ENCODE measurements at places on chromosomes 6 and 20.

DNA sequence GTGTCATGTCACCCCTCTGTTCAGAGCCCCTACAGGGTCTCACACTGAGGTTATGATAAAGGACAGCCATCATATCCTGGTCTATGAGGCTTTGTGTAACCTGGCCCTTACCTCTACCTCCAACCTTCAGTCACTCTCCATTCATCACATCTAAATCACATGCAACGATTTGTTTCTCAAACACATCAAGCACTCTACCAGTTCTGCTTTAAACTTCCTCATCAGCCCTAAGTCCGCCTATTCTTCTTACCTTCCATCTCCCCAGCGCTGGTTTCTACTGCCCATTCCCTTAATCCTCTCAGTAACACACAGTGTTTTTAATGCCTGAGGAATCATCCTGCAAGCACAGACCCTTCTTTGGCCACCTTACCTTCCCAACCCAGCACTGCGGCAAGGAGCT, 17.9 kb upstream of the BACH2 start:
- no peak for DNase-seq

GRCh38 chr6:54681987-54682386, 164.6 kb upstream of the FAM83B start:
- no peak for DNase-seq

DNA sequence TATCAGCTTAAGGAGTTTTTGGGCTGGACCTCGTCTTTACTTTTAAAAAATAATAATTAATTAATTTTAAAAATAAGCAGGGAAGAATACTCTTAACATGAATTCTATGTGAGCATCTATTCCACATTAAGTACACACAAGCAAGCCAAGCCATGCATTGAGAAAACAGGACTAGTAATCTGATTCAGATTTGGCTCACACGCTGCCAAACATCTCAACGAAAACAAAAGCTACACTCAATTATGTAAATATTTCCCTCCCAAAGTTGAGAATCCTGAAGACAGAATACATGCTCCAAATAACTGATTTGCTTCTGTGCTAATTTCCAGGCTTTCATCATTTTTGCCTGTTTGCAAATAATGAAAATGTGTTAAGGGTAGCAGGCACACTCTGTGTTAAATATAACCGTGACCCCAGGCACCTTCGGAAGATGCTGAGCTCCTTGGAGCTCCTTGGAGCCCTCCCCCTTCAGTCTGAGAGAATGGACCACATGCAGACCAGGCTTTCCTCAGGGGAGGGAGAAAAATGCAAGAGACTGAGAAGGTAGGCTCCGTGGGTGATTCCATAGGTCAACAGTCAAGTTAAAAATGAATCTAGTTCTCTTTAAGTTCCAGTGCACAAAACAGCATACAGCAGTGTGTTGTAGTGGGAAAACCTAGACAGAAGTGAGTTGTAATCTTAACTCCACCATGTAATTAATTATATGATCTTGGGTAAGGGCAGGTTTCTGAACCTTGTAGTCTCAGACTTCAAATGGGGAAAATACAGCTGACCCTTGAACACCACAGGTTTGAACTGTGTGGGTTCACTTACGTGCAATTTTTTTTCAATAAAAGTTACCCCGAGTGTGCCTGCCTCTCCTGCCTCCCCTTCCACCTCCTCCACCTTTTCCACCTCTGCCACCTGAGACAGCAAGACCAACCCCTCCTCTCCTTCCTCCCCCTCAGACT, 161.3 kb upstream of the RREB1 start:
- DNase-seq: no peak

GRCh38 chr6:86586195-86586594, 351.1 kb upstream of the HTR1E start:
- DNase-seq: no peak

GRCh38 chr6:11814106-11814505, 35.5 kb upstream of the ADTRP start:
- no peak for DNase-seq

DNA sequence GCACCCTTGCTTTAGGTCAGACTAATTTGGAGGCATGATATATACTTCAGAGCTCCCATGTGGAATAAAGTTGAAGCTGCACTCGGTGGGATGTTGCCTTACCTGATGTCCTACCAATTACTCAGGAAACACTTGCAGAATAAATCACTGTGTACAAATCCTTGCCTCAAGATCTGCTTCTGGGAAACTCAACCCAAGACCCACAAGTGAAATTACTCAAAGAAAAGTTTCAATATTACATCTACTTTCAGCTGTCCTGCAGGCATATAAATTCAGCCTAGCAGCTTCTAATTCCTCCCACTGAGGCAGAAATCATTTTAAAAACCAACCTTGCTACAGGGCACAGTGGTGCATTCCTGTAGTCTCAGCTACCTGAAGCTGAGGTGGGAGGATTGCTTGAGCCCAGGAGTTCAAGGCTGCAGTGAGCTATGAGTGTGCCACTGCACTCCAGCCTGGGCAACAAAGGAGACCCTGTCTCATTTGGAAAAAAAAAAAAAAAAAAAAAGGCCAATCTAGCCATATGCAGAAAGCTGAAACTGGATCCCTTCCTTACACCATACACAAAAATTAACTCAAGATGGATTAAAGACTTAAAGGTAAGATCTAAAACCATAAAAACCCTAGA, 20.7 kb upstream of the DCDC2 start:
- DNase-seq: no peak

- no peak for DNase-seq
These were observed 49.4 kb upstream of the SLC22A23 start for GRCh38 chr6:3506200-3506599.

- DNase-seq: no peak
These were observed 1.0 kb downstream of the LOC128125822 start for GRCh38 chr6:63573076-63573898.

GRCh38 chr6:17039266-17039665, 62.6 kb upstream of the STMND1 start:
- DNase-seq: no peak

GRCh38 chr20:16785226-16785625, 37.1 kb downstream of the OTOR start:
- no peak for DNase-seq

DNA sequence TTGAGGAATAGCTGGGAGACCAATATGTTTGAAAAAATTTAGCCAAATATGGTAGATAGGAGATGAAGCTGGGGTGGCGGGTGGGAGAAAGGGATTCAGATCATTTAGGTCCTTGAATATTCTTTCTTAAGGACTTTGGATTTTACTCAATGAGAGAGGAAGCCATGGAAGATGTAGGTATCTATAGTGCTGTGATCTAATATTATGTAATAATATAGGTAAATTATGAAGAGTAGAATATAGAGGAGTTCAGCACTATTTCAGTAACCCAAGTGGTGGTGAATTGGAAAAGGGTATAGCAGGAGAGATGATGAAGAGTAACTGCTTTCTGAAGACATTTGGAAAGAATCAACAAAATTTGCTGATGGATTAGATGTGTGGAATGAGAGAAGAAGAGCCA, 417.6 kb downstream of the UTRN start:
- no peak for DNase-seq

DNA sequence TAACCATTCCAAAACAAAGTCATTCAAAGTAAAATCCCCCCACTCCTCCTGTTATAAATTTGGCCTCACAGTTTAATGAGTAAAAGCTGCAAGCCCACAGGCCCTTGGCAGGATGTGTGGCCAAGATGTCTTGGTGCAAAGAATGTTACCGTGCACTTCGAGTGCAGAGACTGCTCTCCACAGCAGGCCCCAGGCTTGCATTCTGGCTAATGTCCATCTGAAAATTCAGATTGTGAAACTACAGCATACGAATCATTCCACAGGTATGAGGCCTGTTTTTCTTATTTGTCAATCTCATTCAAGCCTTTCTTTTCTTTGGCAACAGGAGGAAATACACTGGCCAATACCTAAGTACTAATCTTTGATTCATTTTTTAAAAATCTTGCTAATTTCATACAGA, 7.1 kb downstream of the RPS6KA2 start:
- DNase-seq: no peak

DNA sequence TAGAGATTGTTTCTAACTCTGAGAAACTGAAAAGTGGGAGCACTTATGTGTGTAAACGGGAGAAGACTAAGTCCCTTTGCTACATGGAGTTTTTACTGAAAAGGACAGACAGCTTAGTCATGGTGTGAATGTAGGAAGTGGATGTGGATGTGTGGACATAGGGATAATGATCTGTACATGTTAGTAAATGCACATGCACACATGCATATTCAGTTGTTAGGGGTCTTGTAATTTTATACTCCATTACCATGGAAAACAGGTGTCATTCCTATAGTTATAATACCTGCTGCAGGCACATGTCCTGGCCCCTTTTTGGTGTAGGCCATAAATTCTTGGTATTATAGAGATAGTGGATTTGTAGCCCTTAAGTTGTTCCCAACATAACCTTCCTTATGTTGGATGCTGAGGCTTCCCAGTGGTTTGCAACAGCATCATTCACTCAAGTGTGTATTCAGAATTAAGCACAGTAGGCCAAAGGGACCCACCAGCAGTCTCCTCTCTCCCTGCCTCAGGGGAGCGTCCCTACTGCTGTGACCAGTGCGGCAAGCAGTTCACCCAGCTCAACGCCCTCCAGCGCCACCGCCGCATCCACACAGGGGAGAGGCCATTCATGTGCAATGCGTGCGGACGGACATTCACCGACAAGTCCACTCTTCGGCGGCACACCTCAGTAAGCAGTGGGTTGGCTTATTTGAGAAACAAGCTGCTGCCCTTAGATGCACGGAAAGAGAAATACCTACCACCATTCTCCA, 7.3 kb downstream of the GZF1 start:
- no peak for DNase-seq

GRCh38 chr6:28334286-28335039, 1.5 kb downstream of the ZSCAN31 start:
- DNase-seq: no peak

- DNase-seq: no peak
These were observed 187.8 kb upstream of the PRDM1 start for GRCh38 chr6:105898286-105898685.

DNA sequence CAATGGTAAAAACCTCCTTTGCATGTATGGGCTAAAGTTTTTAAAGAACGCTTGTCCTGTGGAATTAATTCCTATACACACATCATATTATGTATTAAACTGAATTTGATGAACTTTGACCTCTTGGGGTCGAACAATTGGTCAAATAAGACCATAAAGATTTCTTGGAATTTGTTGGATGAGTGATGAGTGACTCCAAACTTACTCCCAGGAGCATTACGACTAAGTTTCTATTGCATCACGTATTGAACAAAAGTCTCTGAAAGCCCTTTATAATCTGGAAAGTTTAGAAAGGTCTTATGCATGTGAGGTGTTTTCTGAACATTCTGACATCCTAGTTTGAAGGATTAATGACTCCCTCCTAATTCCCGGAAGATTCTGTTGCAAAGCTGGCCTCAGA, 126.9 kb upstream of the BMP5 start:
- no peak for DNase-seq

DNA sequence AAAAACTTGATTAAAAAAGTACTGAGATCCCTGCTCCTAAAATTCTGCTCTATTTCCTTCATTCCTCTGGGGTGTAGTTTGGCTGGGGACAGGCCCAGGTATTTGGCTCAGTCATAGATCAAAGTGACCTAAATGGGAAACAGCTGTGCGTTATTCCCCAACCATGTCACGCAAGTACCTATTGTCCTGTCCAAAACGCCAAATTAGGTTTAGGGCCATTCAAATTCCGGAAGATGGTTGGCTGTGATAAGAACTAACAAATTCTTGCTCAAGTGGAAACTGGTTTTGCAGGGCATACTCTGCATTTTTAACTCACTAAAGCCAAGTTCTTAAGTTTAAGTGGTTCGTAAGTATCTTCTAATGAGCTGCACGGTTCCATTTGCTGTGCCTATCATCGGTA, 147.6 kb upstream of the TMEM170B start:
- DNase-seq: no peak

- no peak for DNase-seq
These were observed 53.2 kb downstream of the FAM8A1 start for GRCh38 chr6:17653198-17653882.

GRCh38 chr20:49729780-49730179, 16.1 kb upstream of the B4GALT5 start:
- no peak for DNase-seq

GRCh38 chr6:109331081-109331480, 51.2 kb downstream of the CD164 start:
- no peak for DNase-seq

GRCh38 chr6:148885925-148886845, 139.4 kb downstream of the UST start:
- no peak for DNase-seq

GRCh38 chr6:3396503-3397180, 60.2 kb downstream of the SLC22A23 start:
- DNase-seq: no peak

DNA sequence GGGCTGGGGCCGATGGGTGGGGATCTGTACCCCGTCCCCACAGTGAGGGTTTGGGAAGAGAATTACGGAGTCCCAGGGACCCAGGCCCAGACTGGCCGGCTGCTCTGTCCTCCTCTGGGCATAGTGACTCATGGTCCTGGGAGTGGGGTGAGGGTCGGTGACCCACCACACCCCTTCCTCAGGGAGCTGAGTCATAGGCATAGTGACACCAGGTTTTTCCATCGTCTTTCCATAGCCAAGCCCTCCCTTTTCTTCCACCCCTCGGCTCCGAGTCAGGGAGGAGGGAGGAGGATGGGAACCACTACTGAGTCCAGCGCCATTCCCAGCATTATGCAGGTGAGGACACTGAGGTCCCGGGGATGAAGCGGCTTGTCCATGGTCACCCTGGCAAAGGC, 8.9 kb downstream of the CYP21A2 start:
- DNase-seq: no peak

- DNase-seq: no peak
These were observed 110.8 kb upstream of the SCP2D1 start for GRCh38 chr20:18702736-18703135.

- no peak for DNase-seq
These were observed 5.4 kb downstream of the NELFCD start for GRCh38 chr20:58986286-58986967.

- no peak for DNase-seq
These were observed 852 bp downstream of the SYNGAP1 start for GRCh38 chr6:33420491-33421343.

- no peak for DNase-seq
These were observed 12.8 kb downstream of the TRAF3IP2 start for GRCh38 chr6:111592726-111593511.

GRCh38 chr20:2751878-2752566, 48.4 kb downstream of the CPXM1 start:
- no peak for DNase-seq

- DNase-seq: no peak
These were observed 26.5 kb upstream of the RNF24 start for GRCh38 chr20:4041748-4042411.

- DNase-seq: no peak
These were observed 81.7 kb upstream of the MAFB start for GRCh38 chr20:40770564-40771307.

- DNase-seq: no peak
These were observed 113.2 kb downstream of the EDN1 start for GRCh38 chr6:12403201-12403826.

- no peak for DNase-seq
These were observed 334.1 kb downstream of the TAF4 start for GRCh38 chr20:61731363-61732181.

- DNase-seq: no peak
These were observed 292.1 kb downstream of the LAMA2 start for GRCh38 chr6:129175066-129175465.

Data from cortex of kidney (tissue), 1 donor.